ENCODE measurements at places on chromosomes 3 and 15.

DNA sequence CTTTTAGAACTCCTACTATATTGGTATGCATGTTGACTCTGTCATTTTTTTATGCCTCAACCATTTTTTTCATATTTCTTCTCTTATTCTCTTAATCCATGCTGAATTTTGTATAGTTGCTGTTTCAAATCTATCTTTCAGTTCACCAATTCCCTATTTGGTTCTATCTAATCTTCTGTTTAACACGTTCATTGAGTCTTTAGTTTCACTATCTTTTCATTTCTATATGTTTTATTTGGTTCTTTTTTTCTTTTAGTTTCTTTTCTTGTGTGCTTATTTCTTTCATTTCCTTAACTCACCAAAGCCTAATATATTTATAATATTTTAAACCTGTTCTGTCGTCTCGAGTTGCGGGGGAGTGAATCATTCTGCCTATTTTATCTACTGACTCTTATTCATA, 8.0 kb downstream of the AQP9 start:
- DNase-seq: no peak

DNA sequence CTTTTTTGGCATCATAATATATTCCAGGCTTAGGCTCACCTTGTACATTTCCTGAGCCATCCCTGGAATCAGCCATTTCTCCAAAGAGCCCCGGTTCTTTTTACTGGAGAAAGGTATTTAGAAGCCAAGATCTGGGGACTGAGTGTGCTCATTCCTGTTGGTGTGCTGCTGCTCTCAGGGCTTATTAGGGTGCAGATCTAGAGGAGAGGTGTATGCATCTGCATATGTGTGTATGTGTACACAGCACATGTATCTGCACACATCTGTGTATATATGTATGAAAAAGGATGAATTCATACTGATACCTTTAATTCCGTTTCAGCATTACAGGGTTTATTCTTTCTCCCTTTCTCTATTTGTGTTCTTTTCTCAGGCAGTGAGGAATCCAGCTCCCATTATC, 162.1 kb upstream of the BHLHE40 start:
- no peak for DNase-seq

- no peak for DNase-seq
Observed at GRCh38 chr3:52017586-52017985, 21.9 kb upstream of the RPL29 start.

- DNase-seq: peak; percentile 53
Observed at GRCh38 chr3:150760431-150761200, 2.4 kb downstream of the SIAH2 start.

Measured in stimulated activated CD4-positive, alpha-beta T cell treated with anti-CD3 and anti-CD28 coated beads, Interleukin-2, amount 100 ng/mL, for 24 hours (primary cell).